ENCODE measurements at places on chromosomes 16 and 17.

DNA sequence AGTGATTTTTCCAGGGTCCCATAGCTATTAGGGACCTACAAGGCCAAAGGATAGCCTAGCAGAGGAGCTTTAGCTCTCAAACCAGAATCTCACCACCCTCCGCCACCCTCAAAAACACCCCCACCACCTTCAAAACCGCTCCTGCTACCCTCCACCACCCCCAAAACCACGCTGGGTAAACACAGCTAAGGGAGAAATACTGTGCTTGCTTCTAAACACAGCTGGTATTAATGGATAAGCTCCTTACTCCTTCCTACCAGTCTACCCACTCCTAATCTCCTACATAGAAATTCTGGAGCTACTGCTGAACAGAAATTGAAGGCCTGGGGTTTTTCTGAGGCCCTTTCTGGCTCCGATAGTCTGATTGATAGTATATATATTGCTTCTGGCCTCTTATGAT lies 2.2 kb upstream of the LPCAT2 start:
- no peak for DNase-seq

GRCh38 chr16:69345923-69346322 lies 5.7 kb downstream of the TMED6 start:
- DNase-seq = no peak

DNA sequence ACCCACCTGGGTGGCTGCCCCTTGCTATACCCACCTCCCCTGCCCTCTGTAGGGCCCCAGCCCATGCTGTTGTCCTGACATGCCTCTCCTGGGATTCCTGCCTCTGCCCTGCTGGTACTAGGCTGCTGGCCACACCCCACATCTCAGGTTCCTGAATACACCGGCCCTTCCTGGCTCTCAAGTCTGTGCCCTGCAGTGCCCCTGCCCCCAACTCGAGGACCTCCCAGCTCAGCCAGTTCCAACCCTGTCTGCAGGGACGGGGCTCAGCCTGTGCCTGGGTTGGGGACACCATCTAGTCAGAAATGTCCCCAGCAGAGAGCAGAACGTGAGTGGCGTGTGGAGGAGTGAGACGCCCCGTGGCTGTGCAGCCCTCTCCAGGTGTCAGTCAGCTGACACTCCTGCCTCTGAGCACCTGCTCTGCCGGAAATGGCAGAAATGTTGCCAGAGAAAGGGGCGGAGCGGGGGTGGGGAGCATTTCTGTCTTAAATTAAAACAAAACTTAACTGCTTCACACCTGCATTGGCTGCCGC lies 28.7 kb downstream of the ACSF3 start:
- DNase-seq = no peak

DNA sequence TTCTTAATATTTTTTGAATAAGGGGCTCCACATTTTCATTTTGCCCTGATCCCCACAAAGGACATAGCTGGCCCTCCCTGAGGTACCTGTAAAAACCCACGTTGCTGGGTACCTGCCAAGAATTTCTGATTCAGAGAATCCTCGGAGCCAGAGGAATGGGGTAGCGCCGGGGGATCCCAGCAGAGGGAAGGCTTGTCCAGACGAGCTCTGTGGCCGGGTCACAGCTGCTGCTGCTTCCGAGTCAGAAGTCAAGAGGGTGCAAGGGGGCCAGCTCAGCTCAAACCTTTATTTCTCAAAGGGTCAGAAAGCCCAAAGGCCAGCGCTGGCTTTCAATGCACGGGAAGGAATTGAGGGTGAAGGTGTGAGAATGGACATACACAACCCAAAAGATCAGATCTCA lies 68.9 kb upstream of the SDK2 start:
- DNase-seq = no peak

- DNase-seq = no peak
Measured at GRCh38 chr16:85474621-85475217, 138.4 kb upstream of the GSE1 start.

GRCh38 chr17:27408891-27409290 lies 47.4 kb upstream of the KSR1 start:
- no peak for DNase-seq

DNA sequence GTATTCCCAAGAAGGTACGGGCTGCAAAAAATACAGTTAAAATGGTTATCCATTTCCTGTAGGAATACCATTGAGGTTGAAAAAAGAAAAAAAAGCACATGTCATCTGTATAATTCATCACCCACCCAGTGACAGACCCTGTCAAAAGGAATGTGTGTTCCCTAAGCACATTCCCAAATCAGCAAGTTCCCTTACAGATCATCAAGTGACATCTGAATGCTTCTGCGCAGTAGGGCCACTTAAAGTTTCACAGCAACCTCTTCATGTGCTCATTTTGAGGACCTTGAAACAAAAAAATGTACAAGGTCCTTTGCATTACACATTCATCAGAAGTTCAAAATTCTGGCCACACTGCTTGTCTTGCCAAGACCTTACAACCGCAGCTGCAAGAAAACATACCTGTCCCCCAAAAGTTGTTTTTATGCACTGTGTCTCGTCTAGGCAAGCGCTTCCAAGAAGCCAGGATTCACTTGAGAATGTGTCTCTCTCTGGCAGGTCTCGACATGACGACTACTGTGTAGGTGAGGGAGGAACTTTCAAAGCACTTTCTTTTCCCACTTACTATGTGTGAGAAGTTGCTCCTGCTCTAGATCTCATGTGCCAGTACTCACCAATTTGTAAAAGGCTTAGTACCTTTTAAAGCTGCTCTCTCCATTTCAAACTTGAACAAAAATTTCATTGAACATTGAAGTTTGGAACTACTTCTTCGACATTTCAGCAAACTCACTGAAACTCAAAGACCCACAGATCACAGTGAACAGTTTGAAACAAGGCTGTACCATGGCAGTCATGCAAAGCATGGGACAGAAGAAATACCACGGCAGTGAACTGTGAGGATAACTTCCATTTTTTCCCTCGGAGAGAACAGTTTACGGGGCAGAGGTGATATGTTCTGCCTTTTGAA lies 4.3 kb upstream of the POLG2 start:
- no peak for DNase-seq

DNA sequence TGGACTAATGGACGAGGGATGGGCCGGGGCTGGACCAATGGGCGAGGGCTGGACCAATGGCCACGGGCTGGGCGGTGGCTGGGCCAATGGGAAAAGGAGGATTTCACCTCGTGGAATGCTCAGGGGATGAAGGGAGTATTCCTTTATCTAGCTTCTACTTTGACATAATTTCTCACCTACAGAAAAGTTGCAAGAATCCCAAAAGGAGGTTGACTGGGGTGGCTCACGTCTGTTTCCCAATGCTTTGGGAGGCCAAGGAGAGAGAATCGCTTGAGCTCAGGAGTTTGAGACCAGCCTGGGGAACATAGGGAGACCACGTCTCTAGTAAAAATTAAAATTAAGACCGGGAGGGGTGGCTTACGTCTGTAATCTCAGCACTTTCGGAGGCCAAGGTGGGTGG lies 5.7 kb upstream of the FLYWCH1 start:
- DNase-seq = no peak

DNA sequence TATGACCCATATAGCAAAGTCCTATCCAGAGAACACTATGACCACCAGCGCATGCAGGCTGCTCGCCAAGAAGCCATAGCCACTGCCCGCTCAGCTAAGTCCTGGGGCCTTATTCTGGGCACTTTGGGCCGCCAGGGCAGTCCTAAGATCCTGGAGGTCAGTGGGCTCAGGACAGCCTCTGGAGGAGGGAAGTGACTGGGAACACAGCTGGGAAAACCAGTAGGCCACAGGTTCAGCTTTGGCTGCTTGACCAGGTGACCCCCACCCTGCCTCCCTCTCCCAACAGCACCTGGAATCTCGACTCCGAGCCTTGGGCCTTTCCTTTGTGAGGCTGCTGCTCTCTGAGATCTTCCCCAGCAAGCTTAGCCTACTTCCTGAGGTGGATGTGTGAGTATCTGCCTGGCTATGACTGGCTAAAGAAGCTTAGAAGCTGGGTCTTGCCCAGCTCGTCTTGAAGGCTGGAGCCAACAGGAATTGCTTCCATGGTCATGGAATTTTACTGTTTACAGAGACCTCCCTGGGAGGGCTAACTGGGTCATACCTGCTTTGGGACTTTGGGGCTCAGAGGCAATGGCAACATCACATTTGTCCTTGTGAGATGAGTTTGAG lies 1.5 kb upstream of the OVCA2 start:
- DNase-seq = no peak

GRCh38 chr16:22098405-22099255 lies 6.3 kb downstream of the VWA3A start:
- DNase-seq = peak; percentile 47

GRCh38 chr17:81097134-81097942 lies 62.4 kb downstream of the BAIAP2 start:
- DNase-seq = peak; percentile 81

GRCh38 chr16:81625544-81626153 lies 153.4 kb upstream of the PLCG2 start:
- no peak for DNase-seq

DNA sequence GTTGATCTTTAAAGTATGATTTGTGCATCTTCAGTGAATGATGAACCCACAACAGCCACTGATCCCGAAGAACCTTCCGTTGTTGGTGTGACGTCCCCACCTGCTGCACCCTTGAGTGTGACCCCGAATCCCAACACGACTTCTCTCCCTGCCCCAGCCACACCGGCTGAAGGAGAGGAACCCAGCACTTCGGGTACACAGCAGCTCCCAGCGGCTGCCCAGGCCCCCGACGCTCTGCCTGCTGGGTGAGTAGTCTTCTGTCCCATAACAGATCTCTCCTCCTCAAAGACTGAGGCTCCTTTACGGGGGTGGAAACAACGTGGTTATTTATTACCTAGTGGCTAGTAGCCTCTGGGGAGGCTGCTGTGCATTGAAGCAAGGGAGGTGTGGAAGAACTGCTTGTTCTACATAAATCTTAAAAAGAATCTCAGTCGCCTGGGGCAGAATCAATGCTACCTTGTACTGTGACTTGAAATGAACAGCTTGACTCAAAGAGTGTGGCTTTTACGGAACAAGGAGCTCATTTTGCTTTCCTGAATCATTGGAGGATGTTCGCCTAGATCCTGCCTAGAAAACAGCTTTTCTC lies 63.0 kb upstream of the CLEC18A start:
- no peak for DNase-seq

DNA sequence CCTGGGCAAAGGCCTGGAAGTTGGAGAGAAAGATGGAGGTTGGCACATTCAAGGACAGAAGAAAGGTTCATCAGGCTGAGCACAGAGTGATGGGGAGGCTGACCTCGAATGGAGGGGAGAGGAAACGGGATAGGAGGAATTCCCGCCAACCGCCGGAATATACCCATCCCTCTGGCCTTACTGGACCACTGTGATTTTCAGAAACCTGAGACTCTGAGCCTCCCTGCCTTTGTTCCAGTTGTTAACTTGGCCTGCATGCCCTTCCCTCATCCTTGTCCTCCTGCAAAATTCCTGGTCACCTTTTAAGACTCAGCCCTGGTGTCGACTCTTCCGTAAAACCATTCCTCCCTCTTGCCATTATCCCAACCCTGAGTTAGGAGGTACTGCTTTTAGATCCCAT lies 107.6 kb downstream of the VAT1L start:
- no peak for DNase-seq

- DNase-seq = no peak
Measured at GRCh38 chr17:30267625-30268024, 24.1 kb downstream of the BLMH start.

DNA sequence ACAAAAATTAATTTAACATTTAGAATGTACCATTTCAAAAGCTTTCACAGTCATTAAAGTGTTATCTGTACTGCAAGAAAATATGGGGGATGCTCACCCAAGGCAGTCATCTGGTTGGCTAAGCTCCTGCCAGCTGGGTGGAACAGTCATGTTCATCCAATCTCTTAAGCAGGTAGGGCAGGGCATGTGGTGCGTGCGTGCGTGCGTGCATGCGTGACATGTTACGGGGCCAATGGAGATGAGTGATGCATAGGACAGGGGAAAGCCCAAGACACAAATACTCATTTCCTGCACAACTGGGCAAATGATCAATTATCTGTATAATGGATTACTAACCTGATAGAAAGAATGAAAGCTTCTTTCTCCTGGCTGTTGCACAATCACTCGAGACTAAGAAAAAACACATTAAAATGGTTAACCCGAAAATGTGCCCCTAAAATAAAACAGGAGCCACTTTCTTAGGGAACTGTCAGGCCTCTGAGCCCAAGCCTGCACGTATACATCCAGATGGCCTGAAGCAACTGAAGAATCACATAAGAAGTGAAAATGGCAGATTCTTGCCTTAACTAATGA lies 104.4 kb downstream of the MYO1D start:
- DNase-seq = no peak

- no peak for DNase-seq
Measured at GRCh38 chr16:4800290-4801041, 2.0 kb downstream of the ROGDI start.

DNA sequence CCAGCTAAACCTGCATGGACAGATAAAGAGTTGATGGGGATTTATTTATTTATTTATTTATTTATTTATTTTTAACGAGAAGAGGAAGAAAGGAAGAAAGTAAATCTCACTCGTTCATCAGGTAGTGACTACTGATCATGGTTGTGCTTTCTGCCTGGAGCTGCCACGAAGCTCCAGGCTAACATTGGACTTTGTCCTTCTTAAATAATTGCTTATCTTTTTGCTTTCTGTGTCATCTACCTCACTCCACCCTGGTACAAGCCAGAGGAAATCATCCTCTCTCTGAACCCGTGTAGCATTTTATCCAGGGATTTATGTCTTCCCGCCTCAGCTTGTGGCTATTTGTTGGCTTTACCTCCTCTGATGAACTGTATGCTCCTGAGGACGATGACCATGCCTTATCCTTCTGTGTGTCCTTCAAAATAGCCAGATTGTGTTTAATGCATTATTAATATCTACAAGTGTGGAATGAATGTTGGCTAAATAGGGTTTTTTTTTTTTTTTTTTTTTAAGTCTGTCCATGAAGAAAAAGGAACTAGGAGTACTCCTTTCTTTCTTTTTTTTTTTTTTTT lies 8.0 kb upstream of the SLC12A3 start:
- DNase-seq = no peak

DNA sequence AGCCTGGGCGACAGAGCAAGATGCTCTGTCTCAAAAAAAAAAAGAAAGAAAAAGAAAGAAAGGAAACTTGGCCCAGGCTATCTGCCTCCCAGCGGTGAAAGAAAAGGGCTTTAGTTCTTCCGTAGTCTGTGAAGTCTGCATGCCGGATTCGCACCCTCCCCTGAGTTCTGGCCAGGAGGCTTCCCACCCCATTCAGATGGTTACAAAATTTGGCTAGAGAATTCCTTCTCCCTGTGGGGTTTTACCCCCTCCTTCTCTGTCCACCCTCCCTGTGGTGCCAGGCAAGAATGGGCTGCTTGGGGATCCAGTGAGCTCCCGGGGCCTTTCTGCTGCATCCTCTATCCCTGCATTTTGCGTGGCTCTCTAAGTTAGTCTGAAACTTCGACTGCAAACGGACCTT lies 37.8 kb downstream of the PAFAH1B1 start:
- no peak for DNase-seq

DNA sequence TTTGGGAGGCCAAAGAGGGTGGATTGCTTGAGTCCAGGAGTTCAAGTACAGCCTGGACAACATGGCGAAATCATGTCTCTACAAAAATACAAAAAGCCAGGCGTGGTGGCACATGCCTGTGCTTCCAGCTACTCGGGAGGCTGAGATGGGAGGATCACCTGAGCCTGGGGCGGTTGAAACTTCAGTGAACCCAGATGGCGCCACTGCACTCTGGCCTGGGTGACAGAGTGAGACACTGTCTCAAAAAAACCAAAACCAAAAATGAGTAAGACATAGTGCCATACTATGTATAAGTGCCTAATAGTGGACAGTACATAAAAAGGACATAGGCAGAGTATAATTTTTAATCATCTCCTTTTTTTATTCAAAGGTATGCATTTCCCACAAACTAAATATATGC lies 4.0 kb downstream of the CTC1 start:
- DNase-seq = no peak
